ENCODE measurements at places on chromosomes 6 and 20.

GRCh38 chr6:158646023-158646910 is 1.7 kb upstream of the DYNLT1 start:
- no peak for DNase-seq

GRCh38 chr6:84033523-84034451 is at the start of gene MRAP2:
MRAP2 (plus strand) TSS chr6:84033772; CDS start chr6:84055319, 21,547 bp downstream.
- DNase-seq: no peak

DNA sequence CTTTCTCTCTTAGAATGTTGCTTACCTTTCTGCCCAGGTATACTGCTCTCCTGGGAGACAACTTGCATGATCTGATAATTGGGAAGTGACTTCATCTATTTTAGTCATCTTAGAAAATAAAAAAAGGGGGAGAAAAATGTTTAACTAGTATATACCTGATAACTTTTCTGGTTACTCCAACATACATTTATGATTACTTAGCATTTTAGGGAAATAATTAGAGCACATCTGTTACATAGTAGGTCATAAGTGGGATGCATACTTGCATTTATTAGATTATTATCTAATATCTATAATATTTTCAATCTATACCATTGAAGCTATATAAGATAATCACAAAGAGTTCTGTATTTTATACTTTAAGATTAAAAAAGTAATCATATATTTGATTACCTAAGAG is 193.9 kb upstream of the EYS start:
- no peak for DNase-seq

GRCh38 chr6:126266664-126267063 is 73.3 kb upstream of the CENPW start:
- no peak for DNase-seq

GRCh38 chr6:138545621-138545980 is 46.3 kb upstream of the NHSL1 start:
- DNase-seq: no peak

DNA sequence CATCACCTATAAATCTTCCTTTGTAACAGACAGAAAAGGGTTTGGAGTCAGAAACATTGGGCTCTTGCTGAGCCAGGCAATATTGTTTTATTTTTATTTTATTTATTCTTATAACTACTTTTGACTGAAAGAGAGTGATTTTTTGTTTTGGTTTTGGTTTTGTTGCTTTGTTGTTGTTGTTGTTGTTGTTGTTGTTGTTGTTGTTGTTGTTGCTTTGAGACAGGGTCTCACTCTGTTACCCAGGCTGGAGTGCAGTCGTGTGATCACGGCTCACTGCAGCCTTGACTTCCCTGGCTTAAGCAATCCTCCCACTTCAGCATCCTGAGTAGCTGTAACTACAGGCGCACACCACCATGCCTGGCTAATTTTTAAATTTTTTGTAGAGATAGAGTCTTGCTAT is 15.0 kb upstream of the SLC13A3 start:
- no peak for DNase-seq

- DNase-seq: no peak
These were observed 144.0 kb downstream of the THBS2 start for GRCh38 chr6:169109411-169110220.

DNA sequence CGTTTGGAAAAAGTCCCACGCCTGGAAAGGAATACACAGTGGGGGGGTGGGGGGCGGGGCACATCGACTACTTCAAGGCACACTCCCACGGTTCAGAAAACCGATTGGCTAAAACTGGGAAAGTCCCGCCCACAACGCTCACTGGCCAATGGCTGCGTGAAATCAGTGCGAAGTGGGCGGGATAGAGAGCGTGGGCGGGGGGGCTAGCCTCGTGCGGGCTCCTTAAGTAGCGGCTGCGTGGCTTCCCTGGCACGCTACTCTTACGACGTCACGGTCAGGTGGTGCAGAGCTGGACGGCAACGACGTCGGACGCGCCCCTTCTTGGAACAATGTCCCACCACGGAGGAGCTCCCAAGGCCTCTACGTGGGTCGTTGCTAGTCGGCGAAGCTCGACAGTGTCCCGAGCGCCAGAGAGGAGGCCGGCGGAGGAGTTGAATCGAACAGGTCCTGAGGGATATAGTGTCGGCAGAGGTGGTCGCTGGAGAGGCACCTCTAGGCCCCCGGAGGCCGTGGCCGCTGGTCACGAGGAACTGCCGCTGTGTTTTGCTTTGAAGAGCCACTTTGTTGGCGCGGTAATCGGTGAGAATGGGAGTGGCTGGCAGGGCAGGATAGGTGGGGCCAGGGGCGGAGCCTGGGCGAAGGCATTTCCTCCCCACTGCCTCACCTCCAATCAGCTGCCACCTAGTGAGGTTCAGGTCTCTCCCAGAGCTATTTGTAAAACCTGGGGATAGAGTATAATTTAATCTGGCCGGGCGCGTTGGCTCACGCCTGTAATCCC is at the start of gene DDX43:
DDX43 (plus strand) TSS at position 252 of the 778 bp plus-strand sequence; CDS start at position 330, 78 bp downstream.
- DNase-seq: peak; percentile 10

GRCh38 chr20:5397393-5397792 is 80.6 kb upstream of the PROKR2 start:
- no peak for DNase-seq

GRCh38 chr6:14797875-14798593 is 447.8 kb upstream of the JARID2 start:
- DNase-seq: no peak

- DNase-seq: no peak
These were observed 153.1 kb downstream of the EPHA7 start for GRCh38 chr6:93266116-93266817.

- peak; percentile 7 for DNase-seq
These were observed 4.5 kb downstream of the SOX4 start for GRCh38 chr6:21597801-21598673.

DNA sequence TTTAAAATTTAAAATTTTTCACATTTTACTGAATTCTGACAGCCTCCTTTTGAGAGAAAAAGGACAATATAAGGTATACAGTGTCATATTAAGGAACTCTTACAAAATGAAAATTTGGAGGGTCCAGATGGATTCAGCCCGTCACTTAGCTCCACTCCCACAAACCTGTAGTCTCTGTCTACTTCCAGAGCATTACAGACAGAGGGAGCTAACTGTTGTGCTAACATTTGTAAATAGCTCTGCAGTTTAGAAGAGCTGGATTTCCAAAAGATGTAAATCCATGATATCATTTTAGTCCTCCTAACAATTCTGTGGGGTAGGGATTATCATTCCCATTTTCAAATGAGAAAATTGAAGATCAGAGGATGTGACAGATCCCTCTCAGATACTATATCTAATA is 16.1 kb upstream of the SERINC3 start:
- no peak for DNase-seq

DNA sequence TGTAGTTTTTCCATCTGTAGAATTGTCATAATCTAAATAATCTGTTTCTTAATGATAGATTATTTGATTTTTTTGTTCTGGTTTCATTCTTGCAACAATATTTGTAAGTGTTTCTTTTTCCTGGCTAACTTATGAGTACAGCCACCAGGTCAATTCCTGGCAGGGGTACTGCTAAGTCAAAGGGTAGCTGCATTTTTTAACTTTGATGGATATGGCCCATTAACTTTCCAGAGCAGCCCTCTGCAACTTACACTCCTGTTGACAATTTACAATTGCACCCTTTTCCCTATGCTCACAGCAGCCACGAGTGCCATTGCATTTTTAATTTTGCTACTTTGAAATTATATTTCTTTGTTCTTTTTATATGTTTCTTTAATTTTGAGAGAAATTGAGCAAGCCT is 209.3 kb upstream of the CST7 start:
- DNase-seq: no peak

DNA sequence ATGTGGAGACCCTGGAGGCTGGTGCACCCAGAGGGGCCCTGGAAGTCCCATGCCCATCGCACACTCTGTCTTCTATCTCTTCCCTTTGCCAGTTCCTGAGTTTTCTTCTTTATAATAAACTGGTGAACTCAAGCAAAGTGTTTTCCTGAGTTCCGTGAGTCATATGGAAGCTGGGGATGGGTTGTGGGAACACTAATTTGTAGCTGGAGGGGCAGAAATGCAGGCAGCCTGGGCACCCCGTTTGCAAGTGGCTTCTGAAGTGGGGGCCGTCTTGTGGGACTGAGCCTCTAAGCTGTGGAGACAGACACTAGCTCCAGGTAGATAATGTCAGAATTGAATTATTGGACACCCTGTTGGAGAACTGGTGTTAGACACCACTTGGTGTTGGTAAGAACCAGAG is 3.2 kb upstream of the PPP1R3G start:
- no peak for DNase-seq

DNA sequence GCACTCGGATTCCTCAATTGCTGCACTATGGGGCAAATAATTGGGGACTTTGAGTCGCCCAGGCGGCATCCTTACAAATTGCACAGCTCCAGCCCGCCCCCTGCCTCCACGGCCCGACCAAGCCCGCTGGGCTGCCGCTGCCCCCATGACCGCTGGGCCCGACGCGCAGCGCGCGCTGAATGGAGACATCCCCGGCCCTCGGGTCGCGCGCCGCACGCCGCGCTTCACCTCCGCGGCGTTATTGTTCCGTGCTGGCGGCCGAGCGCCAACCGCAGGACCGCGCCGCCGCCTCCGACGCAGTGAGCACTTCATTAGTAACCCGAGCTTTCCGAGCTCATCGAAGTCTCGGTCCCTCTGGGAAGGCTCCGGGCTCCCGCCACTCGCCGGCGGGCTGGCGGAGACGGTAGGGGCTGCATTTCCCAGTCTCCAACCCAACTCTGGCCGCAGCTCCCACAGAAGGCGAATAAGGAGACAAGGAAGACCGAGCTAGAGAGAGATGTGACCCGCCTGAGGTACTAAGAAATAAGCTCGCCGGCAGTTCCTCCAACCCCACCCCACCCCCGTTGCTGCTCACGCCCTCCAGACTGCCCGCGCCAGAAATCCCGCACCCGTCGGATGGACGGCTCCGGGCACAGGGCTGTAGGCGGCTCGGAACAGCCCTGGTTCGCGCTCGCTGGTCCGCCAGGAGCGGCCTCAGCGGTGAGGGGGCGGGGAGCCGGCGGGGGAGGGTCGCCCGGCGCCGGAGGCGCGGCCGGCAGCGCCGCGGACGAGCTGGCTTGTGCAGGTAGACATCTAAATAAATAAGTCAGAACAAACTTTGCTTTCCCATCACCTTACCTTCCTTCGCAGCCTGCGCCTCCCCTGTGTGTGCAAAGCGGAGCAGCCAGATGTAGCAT is 703 bp downstream of the EPHA7 start:
- DNase-seq: no peak

DNA sequence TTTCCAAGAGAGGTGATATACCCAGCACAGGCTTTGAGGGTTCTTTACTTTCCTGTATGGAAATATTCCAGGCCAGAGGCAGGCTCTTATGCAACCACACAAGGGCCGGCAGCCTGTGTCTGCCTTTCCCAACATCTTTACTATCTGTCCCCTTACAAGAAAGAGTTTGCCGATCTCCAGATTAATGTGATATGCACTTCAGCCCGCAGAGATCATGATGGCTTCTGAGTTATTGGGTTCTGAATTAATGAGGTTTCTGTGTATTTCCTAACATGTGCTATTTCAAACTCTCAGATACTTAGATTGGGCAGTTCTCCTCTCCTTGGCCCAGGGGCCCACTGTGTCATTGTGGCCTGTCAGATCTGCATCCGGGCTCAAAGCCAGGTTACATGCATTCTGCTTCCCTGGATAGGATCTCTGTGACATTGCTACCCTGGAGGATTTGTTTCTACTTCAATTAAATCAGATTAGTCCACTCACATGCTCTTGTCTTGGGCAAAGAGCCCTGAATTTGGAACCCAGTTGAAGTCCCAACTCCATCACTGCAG is 56.6 kb downstream of the TGM2 start:
- no peak for DNase-seq

GRCh38 chr6:146949425-146949824 is 254.8 kb upstream of the STXBP5 start:
- no peak for DNase-seq

GRCh38 chr20:62717933-62718332 is 9.3 kb downstream of the NTSR1 start:
- no peak for DNase-seq

- DNase-seq: peak; percentile 89
These were observed 101.5 kb downstream of the NOL4L start for GRCh38 chr20:32483351-32484224.

- DNase-seq: no peak
These were observed 2.9 kb upstream of the LY6G6D start for GRCh38 chr6:31712296-31712695.

DNA sequence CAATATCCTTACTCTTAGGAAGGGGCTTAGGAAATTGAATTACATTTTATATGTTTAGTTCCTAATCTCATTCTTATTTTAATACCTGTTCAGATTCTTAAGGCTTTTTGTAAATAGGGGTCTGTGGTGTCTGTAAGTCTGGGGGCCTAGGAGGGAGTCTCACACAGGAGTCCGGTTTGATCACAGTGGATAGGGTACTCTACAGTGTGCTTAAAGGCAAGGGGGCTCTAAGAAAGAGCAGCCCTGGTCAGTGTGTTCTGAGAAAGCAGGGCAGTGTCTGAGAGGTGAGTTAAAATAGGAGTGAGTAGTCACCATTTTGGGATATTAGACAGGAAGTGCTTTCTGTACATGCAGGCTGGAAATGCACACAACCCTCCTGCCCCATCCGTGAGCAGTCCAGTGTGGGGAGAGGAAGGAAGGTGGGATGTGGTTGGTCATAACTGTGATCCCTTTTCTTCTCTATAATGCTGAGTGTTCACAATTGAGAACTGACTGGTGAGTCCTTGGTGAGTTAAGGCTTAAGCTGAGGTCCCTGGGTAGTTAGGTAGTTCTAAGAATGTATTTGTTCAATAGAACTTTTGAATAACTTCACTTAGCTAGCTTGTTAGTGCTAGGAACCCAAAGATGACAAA is 50.0 kb downstream of the CDKAL1 start:
- no peak for DNase-seq

- DNase-seq: peak; percentile 40
These were observed 125.7 kb upstream of the HDAC2 start for GRCh38 chr6:114096561-114097172.

GRCh38 chr6:73367761-73368355 is 1.8 kb downstream of the OOEP start:
- DNase-seq: no peak

GRCh38 chr20:36152261-36152660 is 2.3 kb upstream of the EPB41L1 start:
- no peak for DNase-seq

DNA sequence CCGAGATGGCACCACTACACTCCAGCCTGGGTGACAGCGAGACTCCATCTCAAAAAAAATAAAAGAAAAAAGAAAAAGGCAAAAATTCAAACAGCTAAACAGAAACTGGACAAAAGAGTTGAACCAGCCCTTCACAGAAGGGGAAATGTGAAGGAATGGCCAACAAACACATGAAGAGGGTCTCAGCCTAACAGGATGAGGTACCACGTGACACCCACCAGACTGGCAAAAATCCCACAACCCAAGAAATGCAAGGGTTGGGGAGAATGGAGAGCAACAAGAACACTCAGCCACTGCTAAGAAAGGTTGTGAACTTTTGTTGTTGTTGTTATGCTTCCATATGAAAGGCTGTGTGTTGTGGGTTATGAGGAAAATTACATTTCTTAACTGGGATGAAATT is 357.7 kb downstream of the PREX1 start:
- DNase-seq: no peak

GRCh38 chr6:125722886-125723285 is 26.5 kb upstream of the HEY2 start:
- no peak for DNase-seq

DNA sequence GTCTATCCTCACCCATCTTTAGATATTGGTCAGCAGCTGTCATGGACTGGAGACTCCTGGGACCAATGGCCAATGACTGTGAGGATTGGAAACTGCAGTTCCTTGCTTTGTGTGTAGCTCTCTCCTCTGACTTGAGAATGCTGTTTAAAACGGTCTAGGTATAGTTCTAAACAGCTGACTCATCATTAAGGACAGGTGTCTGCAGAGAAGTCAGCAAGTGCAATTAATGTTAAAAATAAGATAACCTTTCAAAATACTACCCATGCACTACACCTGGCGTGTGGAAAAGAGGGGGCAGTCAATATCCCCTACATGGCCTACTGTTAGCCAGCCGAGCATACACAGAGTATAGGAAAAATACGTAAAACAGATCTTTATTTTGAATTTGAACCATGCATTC is 115.4 kb upstream of the TAB2 start:
- no peak for DNase-seq
